Placental epithelial cell (primary cell): ENCODE measurements at places on chromosomes 1 and 21. TPM values are rescaled to one million over a fixed set of nuclear protein-coding genes. Genes with fewer than 3 reads are reported as not detected.

Gene MEF2D
- 15.3 and 20.8 TPM in 2 replicates for total RNA-seq

Gene PTCH2
- total RNA-seq: under 0.01 TPM in 1 of 2 replicates, not detected in the other

Gene CDK18
- 13.0 and 13.8 TPM in 2 replicates for total RNA-seq

Gene NGF
- total RNA-seq: 2.7 and 3.1 TPM in 2 replicates

Gene CLDN14
- not detected in 2 replicates for total RNA-seq

Gene CIART
- total RNA-seq: 5.1 and 5.9 TPM in 2 replicates

Gene WNT2B
- total RNA-seq: 3.6 and 5.5 TPM in 2 replicates

Gene AK2
- 46.3 and 341 TPM in 2 replicates for total RNA-seq

Gene CELA3A
- total RNA-seq: not detected in 2 replicates

Gene LHX8
- total RNA-seq: not detected in 2 replicates

Gene CADM3
- not detected in 2 replicates for total RNA-seq

Gene S100A16
- total RNA-seq: 266 and 918 TPM in 2 replicates

Gene ZNF697
- 5.9 and 8.2 TPM in 2 replicates for total RNA-seq

Gene C4BPB
- 0.79 and 40.1 TPM in 2 replicates for total RNA-seq

Gene MYOCOS
- not detected in 2 replicates for total RNA-seq

Gene TLCD4
- under 0.01 TPM in 1 of 2 replicates, not detected in the other for total RNA-seq

Gene SPRR3
- 1.2 and 1.6 TPM in 2 replicates for total RNA-seq

Gene KCNE2
- not detected in 2 replicates for total RNA-seq

Gene ERG
- total RNA-seq: not detected in 2 replicates

Gene STUM
- total RNA-seq: not detected in 2 replicates

Gene ETV3
- total RNA-seq: 23.9 and 24.5 TPM in 2 replicates

Gene COL6A1
- total RNA-seq: 17.9 and 29.4 TPM in 2 replicates

Gene HPCAL4
- total RNA-seq: not detected in 2 replicates

Gene PFKFB2
- total RNA-seq: 4.3 and 12.3 TPM in 2 replicates

Gene RPTN
- total RNA-seq: not detected in 2 replicates

Gene MMP23B
- 59.8 and 73.0 TPM in 2 replicates for total RNA-seq

Gene TRIM46
- total RNA-seq: 1.5 and 1.6 TPM in 2 replicates

Gene LHX4
- under 0.01 TPM in 1 of 2 replicates, not detected in the other for total RNA-seq

Gene TNNT2
- total RNA-seq: 1.4 and 1.6 TPM in 2 replicates

Gene OR2L5
- 0.11 TPM in 1 of 2 replicates, not detected in the other for total RNA-seq

Gene KCNH1
- total RNA-seq: under 0.01 and 0.11 TPM in 2 replicates

Gene SLC22A15
- total RNA-seq: 3.9 and 8.8 TPM in 2 replicates

Gene PLCH2
- total RNA-seq: 0.22 and 0.39 TPM in 2 replicates

Gene TMEM200B
- 10.6 and 20.8 TPM in 2 replicates for total RNA-seq

Gene CELA3B
- total RNA-seq: not detected in 2 replicates

Gene NMNAT2
- total RNA-seq: under 0.01 and 0.11 TPM in 2 replicates

Gene CD53
- total RNA-seq: not detected in 2 replicates

Gene TMPRSS15
- not detected in 2 replicates for total RNA-seq

Gene CFHR4
- total RNA-seq: not detected in 2 replicates

Gene MRPL39
- 17.8 and 22.8 TPM in 2 replicates for total RNA-seq
